H9 (cell line): ENCODE measurements at places on chromosomes 16 and 17.

DNA sequence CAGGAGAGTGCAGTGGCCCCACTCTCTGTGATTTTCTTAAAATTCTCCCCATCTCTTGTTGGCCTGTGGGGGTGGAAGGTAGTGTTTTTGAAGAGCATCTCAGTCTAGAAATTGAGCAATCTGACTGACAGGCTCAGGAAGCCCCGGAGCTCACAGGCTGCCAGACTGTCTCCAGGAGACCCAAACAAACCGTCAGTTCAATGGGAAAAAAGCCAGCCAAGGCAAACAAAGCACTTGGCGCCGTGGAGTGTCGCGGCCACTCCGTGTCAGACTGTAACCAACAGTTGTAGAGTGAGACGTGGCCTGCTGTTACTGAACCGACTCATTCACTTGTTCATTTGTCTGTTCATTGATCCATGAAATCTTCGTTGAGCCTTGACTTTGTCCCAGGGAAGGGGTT, 33.7 kb downstream of the RGS9 start:
- no peak for DNase-seq

- DNase-seq: peak; percentile 53
Measured at GRCh38 chr17:75594499-75595283, 7.1 kb downstream of the MYO15B start.

- no peak for DNase-seq
Measured at GRCh38 chr17:77318021-77318420, 177.3 kb downstream of the SEC14L1 start.

- no peak for DNase-seq
Measured at GRCh38 chr17:78823282-78824046, 17.1 kb downstream of the USP36 start.

DNA sequence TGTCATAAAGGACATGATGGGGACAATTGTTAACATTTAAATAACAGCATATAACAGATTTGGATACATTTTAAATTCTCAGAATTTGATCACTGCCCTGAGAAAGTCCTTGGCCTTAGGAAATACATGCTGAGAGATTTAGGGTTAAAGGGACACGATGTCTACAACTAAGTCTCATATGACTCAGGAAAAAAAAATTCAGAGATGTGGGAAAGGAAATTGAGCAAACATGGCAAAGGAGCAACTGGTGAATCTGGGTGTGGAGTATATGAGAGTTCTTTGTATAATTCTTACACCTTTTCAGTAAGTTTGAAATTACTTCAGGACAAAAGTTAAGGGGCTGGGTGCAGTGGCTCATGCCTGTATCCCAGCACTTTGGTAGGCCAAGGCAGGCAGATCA, 18.2 kb downstream of the MPP3 start:
- DNase-seq: no peak
